ENCODE measurements at places on chromosomes 3 and 15. TPM values are rescaled to one million over a fixed set of nuclear protein-coding genes. Genes with fewer than 3 reads are reported as not detected.

The GRM2 gene
- not detected for total RNA-seq

The NR1I2 gene
- total RNA-seq, result not detected

The UBA7 gene
- total RNA-seq, result 32.6 TPM

The B3GNT5 gene
- not detected for total RNA-seq

The H1-8 gene
- not detected for total RNA-seq

The DLL4 gene
- not detected for total RNA-seq

The CAV3 gene
- 0.37 TPM for total RNA-seq

The SRGAP3 gene
- 0.79 TPM for total RNA-seq

The RBP2 gene
- not detected for total RNA-seq

The GASK1A gene
- total RNA-seq, result not detected

The SLC28A1 gene
- total RNA-seq, result not detected

The SEMA5B gene
- not detected for total RNA-seq

The APEH gene
- 110 TPM for total RNA-seq

The EPHA6 gene
- not detected for total RNA-seq

The TRH gene
- total RNA-seq, result not detected

The FOXB1 gene
- total RNA-seq, result not detected

The UMPS gene
- total RNA-seq, result 31.5 TPM

The C3orf85 gene
- not detected for total RNA-seq

The ARRDC4 gene
- total RNA-seq, result 60.1 TPM

The GOLGA8R gene
- total RNA-seq, result 0.21 TPM

The PIGX gene
- total RNA-seq, result 25.0 TPM

The ZSCAN29 gene
- 14.3 TPM for total RNA-seq

The XCR1 gene
- total RNA-seq, result not detected

The ITIH1 gene
- total RNA-seq, result not detected

The LDHAL6B gene
- total RNA-seq, result not detected
